ENCODE measurements at places on chromosomes 16 and 17.

GRCh38 chr16:68782198-68783174, 45.4 kb downstream of the CDH1 start:
- DNase-seq = no peak

DNA sequence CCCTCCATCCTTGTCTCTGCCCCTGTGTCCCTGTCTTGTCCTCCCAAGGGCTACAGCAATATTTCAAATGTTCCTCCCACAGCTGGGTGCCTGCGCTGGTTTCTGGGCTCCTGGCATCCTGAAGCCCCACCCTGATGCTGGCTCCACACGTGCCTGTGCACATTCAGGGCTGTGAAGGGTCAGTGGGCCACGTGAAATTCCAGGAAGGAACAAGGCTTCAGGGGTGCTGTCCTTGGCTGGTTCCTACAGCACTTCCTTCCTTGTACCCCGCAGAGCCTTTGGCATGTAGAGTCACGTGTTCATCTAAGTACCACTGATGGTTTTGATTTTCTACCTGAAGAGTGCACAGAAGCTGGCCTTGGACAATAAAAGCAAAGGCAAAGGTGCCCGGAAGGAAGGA, 57.7 kb upstream of the NLK start:
- DNase-seq = no peak

- no peak for DNase-seq
These were observed 14.7 kb downstream of the HOXB4 start for GRCh38 chr17:48563385-48563838.

DNA sequence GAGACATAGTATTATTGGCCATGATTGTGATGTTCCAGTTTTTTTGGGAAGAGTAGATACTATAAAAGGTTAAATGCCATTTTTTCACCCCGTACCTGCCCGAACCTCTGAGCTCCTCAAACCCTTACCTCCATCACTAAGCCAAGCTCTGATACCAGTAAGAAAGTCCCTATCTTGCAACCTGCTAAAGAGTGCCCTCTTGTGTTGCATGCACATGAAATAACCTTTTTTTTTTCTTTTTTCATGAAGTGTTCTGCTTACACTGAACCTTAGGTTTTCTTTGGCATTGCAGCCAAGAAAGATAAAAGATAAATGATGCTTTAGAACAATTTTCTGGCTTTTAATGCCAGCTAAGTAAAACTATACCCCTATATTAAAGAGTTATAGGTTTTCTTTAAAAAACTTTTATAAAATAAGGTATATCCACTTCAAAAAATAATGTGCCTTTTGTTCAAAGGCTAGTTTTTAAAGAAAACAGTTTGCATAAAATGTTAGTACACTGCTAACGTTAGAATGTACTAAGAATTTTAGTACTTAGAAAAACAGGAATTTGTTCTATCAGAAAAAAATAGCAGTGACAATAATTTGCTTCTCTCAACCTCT, 295.3 kb upstream of the PMFBP1 start:
- no peak for DNase-seq

DNA sequence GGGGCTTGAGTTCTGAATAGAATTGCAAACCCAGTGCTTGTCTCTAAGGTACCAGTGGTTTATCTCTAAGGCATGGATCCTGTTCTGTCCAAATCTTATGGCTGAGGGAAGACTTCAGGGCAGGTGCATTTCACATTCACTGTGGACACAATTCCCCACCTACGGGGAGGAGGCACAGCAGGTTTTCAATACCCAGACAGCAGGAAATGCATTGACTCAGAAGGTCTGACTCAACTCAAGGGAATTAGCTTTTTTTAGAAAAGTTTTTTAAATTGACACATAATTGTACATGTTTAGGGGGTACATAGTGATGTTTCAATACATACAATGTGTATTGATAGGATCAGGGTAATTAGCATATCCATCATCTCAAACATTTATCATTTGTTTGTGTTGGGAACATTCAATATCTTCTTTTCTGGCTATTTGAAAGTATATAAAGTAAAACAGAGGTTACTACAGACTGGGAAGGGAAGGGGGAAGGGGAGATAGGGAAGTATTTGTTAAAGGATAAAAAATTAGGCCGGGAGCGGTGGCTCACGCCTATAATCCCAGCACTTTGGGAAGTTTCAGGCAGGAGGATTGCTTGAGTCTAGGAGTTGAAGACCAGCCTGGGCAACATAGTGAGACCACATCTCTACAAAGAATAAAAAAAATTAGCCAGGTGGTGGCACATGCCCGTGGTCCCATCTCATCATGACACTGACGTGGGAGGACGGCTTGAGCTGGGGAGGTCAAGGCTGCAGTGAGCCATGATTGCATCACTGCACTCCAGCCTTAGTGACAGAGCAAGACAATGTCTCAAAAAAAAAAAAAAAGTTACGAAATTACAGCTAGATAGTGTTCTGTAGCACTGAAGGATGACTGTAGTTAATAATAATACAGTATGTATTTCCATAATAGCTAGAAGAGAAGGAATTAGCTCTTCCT, 54.9 kb downstream of the RGS9 start:
- DNase-seq = no peak
